ENCODE measurements at places on chromosomes 5 and 9. TPM values are rescaled to one million over a fixed set of nuclear protein-coding genes. Genes with fewer than 3 reads are reported as not detected.

The RPP25L gene
- 22.7 TPM for total RNA-seq

DNA sequence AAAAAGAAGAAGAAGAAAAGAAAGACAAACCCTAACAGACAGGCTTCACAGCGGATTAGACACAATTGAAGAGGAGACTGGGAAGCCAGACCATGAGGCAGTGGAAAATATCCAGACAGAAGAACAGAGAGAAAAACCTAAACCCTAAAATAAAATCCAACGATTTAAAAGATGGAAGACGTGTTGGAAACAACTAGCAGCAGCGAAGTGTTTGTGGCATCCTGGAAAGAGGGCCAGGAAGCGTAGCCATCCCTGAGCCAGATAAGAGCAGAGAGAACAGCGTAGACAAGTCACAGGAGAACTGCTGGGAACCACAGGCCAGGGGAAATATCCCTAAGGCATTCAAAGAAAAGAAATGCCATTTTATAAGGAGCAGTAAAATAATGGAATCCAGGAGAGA lies 39.7 kb upstream of the NKD2 start:
- no peak for DNase-seq

DNA sequence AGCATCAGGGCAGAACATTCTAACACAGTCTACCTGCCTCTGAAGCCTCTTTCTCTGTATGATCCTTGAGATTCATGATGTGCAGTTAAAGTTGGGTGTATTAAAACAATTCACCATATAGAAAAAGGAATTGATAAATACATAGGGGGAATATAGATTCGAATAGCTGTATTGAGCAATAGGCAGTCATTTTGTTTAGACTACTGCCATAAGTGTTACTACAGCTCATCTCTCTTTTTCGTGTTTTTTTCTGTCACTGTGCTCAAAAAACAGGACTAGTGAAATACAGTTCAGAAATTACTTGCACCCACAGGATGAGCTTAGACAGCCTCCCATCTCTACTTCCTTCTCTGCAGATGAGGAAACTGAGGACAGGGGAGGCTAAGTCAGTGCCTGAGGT lies 144.6 kb upstream of the FBN2 start:
- DNase-seq = no peak

DNA sequence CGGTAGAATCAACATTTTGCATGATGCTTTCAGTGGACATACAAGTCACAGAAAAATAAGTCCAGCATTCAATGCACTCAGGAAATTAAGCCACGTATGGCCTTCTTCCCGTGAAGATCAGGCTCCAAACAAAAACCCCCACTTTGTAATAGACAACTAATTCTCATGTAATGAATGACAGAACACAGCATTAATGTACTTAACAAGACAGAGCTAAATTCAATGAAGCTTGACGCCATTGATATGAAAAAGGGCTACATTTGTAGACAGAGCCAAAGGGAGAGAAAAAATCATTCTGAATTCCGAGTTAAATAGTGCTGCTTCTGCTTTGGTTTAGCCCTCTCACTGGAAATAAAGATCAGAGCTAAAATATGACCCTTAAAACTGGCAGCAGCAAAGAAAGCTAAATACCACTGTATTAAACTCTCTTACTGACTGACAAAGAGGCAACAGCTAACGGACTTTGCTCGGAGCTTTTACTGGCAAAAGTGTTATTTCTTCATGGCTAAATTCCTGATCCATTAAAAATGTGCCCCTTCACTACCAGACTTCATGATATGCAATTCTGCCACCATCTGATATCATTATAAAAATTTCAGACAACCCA lies 250.5 kb downstream of the BNC2 start:
- no peak for DNase-seq

DNA sequence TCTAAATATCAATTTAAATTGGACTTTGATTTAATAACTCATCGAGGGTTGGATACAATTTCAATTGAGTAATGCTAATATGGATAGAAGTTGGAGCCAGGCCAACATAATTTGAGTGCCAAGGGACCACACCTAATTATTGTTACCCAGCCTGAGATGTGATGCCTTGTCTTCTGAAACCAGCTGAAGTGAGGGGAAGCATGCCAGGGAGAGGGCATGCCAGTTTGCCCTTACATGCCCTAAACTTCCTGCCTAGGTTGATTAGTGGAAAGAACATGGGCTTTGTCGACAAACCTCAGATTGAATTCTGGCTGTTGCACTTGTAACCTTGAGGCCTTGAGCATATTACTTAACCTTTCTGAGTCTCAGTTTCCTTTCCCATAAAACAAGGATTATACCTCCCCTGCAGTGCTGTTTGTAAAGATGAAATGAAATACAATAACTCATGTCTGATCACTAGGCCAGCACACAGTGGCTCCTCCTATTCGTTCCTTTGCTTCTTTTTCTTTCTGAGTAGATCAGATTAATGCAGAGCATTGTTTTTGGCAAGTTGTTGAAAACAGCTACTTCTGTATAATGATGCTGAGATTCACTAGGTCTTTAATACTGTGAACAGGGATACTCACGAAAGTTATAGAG lies 412.8 kb downstream of the TLE4 start:
- DNase-seq = no peak

DNA sequence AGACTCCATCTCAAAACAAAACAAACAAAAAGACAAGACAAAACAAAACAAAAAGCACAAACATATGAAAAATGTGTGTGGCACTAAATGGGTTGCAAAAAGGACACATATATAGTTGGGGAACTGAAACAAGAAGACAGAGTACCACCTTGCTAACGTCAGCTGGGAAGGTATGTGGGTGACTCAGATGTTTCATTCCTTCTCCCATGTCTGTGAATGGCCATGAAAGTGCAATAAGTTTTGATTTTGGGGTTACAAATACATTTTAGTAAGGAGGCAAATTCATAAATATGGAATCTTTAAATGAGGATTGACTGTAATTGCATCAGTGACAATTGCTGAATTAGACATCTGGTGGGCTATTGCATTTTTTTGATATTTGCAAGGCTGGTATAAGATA lies 81.6 kb upstream of the KLF4 start:
- no peak for DNase-seq

The ORM2 gene
- not detected for total RNA-seq

- DNase-seq = no peak
These were observed 47.0 kb downstream of the RAPGEF1 start for GRCh38 chr9:131692612-131693562.

DNA sequence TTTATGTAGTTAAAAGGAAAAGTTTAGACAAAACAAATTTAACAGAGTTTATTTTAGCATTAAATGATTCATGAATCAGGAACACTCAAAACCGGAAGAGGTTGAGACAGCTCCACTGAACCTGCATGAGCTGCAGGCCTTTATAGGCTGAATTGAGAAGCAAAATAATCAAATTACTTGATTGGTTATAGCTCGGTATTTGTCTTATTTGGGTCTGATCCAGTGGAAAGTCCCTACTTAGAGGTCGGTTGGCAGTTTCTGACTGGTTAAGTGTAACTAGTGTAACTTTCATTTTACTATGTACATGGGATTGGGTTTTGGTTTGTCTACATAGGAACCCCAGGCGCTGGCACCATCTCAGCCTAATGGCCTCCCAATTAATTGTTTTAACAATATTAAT lies 74.1 kb upstream of the PIK3R1 start:
- no peak for DNase-seq

DNA sequence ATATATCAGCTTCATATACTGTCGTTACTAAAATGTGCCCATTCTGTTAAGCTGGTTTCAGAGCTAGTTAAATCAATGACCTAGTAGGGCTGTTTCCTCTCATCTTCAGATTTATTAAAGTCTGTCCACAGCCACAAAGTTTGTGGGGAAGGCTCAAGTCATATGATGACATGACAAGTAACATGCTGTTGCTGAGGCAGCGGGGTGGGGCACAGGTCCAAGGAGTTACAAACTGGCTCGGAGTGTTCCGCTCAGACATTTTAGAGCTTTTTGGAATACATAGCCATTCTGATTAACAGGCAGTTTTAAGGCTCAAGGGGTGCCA lies 2.7 kb upstream of the ANP32B start:
- no peak for DNase-seq

The CAPSL gene
- not detected for total RNA-seq

Measured in activated CD4-positive, alpha-beta T cell treated with anti-CD3 and anti-CD28 coated beads, Interleukin-2, amount 10 ng/mL, durations not matched to agents 7 days and 5 days (primary cell).